ENCODE measurements at places on chromosomes 3 and 15. TPM values are rescaled to one million over a fixed set of nuclear protein-coding genes. Genes with fewer than 3 reads are reported as not detected.

Gene GOLGA6L10
- polyA plus RNA-seq: 0.79 TPM

DNA sequence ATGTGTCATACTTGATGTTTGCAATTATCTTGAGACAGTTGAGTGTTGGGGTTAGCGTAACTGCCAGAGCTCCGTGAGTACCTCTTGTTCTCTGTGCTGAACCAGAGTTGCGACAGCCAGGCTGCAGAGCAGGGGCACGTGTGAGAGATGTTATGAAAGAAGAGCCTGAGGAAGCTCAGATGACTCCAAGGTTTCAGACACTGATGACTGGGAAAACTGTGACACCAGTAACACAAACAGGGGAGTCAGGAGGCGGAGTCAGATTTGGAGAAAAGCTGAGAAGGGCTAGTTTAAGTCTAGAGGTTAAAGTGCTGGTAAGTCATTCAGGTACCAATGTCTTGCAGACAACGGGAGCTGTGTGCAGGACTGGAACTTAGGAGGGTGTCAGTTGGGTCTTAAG lies 45.0 kb downstream of the BLM start:
- no peaks in the 10 kb centered on the region for H3K27me3 ChIP-seq
- H3K4me1 ChIP-seq: peaks cover 2% of the 10 kb centered on the region
- peak; percentile 68 for DNase-seq
- H3K27ac ChIP-seq: no peak overlapping the region
- no peak overlapping the region for H3K4me3 ChIP-seq

DNA sequence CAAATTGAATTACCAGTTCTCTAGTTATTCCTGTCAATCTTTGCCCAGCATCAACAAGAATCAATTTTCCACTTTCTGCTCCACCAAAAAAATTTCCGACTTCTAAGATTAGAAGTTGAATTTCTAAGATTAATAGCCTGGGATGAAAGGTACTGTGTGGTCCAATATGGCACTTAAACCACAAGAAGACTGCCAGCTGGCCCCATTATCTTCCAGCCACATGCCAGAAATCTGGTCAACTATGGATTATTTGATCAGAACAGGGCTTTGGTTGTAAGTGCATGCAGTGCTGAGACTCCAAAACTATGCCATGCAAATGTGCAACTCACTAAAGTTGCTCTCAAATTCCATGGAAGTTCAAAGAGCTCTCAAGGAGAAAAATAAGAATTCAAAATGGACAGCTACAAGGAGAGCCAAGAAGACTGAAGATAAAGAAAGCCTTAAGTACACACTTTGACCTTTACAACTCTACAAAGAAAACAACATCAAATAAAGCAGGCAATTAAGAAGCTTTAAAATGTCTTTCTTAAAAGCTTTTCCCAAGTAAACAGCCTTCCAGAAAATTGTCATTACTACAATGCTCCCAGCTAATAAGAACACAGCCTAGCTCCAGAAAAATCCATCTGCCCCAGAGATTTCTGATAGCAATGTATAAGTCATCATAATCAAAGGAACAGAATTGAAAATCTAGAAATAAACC lies 64.2 kb downstream of the ST3GAL6 start:
- no peak overlapping the region for H3K27ac ChIP-seq
- no peaks in the 10 kb centered on the region for H3K27me3 ChIP-seq
- H3K4me3 ChIP-seq: no peak overlapping the region

Gene COL7A1
- 23.2 TPM for polyA plus RNA-seq

Gene ATP8B4
- 0.09 TPM for polyA plus RNA-seq

DNA sequence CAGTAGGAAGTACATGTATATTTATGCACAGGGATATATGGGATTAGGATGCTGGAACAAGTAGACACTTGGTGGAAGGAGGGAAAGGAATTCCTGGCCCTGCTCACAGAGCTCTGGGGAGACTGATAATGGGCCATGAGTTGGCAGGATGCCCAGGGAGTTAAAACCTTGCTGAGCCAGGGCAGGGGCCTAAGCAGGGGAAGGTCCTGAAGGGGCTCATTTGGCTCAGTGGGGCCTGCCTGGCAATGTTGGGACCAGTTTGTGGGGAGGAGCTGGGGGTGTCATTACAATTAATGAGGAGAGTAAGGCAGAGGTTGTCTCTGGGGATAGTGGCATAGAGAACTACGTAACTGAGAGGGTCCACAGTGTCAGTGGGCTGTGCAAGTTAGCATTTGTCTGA lies 124.2 kb upstream of the ADPGK start:
- DNase-seq: no peak
- no peak overlapping the region for H3K4me3 ChIP-seq
- H3K27ac ChIP-seq: no peak overlapping the region
- H3K36me3 ChIP-seq: no peaks in the 10 kb centered on the region
- H3K27me3 ChIP-seq: peaks cover 2% of the 10 kb centered on the region

- no peak for DNase-seq
- H3K4me1 ChIP-seq: no peaks in the 10 kb centered on the region
- no peaks in the 10 kb centered on the region for H3K36me3 ChIP-seq
- no peak overlapping the region for H3K27ac ChIP-seq
- peaks cover 20% of the 10 kb centered on the region for H3K27me3 ChIP-seq
- no peak overlapping the region for H3K4me3 ChIP-seq
Measured at GRCh38 chr3:126111126-126111551, 27.2 kb upstream of the SLC41A3 start.

GRCh38 chr15:53324061-53324460 lies 435.4 kb downstream of the WDR72 start:
- H3K27me3 ChIP-seq: no peaks in the 10 kb centered on the region
- H3K27ac ChIP-seq: no peak overlapping the region
- H3K4me1 ChIP-seq: no peaks in the 10 kb centered on the region
- H3K36me3 ChIP-seq: no peaks in the 10 kb centered on the region
- H3K4me3 ChIP-seq: no peak overlapping the region
- no peak for DNase-seq
